ENCODE measurements at places on chromosomes 2 and 18.

DNA sequence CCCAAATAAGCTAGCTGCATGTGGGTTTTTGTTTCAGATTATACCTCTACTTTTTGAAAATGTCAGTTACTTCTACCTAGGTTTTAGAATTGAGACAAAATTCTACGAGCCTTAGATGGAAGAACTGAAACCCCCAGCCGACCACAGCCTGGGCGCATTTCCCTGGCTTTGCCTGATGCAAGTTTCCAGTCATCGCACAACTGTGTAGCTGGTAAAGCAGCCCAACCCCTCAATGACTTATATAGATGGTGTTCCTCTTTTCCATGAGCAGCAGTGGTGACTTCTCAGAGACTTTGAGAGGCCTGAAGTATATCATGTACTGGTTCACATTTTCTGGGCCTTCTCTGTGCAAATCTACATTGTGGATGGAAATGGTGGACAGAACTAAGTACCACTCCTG lies 515.4 kb upstream of the RAB6C start:
- H3K4me1 ChIP-seq = no peaks in the 10 kb centered on the region
- H3K27ac ChIP-seq = no peak overlapping the region
- H3K36me3 ChIP-seq = no peaks in the 10 kb centered on the region
- H3K27me3 ChIP-seq = no peaks in the 10 kb centered on the region

DNA sequence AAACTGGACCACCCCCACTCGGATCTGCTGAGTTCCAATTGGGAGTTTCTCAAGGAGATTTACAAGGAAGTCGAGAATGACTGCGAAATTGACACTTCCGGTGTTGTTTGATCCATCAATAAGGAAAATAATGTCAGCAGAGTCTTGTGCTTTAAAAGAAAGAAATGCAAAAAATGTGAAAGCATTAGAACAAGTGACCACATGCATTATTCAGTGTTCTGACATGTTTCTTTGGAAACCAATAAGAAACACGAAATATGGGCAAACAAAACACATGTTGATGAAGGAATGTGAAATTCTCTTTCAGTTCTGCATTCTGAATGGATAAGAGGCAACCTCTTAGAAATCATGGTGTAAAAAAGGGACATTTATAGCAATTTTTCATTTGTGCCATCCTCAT lies 25.9 kb downstream of the COL6A3 start:
- H3K27ac ChIP-seq = no peak overlapping the region
- H3K27me3 ChIP-seq = no peaks in the 10 kb centered on the region
- DNase-seq = no peak
- no peaks in the 10 kb centered on the region for H3K4me1 ChIP-seq

GRCh38 chr2:64359171-64359891 lies 94.6 kb upstream of the LGALSL start:
- no peaks in the 10 kb centered on the region for H3K4me1 ChIP-seq
- H3K27me3 ChIP-seq = peaks cover 3% of the 10 kb centered on the region
- H3K4me3 ChIP-seq = no peak overlapping the region
- H3K36me3 ChIP-seq = no peaks in the 10 kb centered on the region

- no peak overlapping the region for H3K4me3 ChIP-seq
- no peak overlapping the region for H3K27ac ChIP-seq
- H3K36me3 ChIP-seq = no peaks in the 10 kb centered on the region
These were observed 106.5 kb downstream of the SMC6 start for GRCh38 chr2:17646838-17647701.

DNA sequence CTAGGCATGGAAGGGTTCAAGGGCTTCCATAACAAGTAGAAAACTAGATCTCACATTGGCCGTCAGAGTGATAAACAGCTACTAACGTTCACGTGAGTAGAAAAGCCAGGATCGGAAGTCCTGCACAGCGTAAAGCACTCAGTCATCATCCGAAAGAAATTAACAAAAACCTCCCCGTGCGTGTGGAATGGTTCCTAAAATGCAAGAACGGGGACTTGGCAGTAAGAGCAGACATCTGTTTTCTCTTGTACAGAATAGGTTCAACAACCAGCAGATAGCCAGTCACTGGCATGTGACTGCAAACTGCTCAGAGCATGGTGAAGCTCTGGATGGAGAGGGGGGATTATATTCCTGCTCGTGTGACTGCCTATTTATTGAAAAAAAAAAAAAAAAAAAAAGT lies 106.9 kb upstream of the ITGB6 start:
- no peaks in the 10 kb centered on the region for H3K27me3 ChIP-seq
- DNase-seq = no peak
- no peaks in the 10 kb centered on the region for H3K4me1 ChIP-seq
- H3K27ac ChIP-seq = no peak overlapping the region
- H3K36me3 ChIP-seq = peaks cover 47% of the 10 kb centered on the region

GRCh38 chr2:176187200-176187898 lies 1.1 kb upstream of the HOXD1 start:
- H3K27me3 ChIP-seq = peaks cover 29% of the 10 kb centered on the region
- no peaks in the 10 kb centered on the region for H3K36me3 ChIP-seq

GRCh38 chr18:48785091-48785614 lies 165.6 kb downstream of the SMAD7 start:
- no peaks in the 10 kb centered on the region for H3K27me3 ChIP-seq
- DNase-seq = no peak
- no peaks in the 10 kb centered on the region for H3K36me3 ChIP-seq
- H3K27ac ChIP-seq = peak overlapping the region; percentile 61

DNA sequence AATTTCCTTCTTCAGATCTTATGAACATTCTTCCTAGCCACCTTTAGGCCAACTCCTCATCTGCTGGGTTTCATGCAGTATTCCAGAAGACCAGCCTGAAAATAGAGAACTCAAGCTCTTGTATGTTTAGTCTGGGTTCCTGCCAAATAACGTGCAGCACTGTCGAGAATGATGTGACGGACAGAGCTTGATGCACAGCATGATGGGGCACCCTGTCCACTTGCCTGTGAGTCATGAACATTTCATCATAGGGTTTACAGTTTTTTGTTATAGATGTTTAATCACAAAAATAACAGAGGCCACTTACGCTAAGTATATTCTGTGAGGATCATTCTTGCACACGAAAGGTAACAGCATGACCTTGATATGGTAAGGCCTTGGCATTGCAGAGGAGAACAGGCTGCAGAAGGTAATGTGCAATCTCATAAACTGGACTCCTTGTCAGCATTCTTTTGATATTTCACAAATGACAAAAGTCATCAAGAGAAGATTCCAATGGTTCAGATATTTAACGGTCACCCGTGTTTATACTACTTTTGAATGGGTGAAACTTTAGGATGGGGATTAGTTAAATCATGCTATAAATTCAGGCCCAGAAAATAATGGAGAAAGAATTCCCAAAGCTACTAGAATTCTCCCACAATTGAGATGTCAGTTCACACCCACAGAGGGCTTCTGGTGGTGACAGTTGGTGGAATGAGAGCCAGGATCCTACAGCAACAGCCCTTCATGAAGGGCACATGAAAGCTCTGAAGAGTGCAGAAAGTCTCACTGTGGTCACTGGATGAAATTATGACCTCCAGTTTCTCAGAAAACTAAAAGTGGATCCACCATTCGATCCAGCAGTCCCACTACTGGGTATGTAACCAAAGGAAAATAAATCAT lies 396.1 kb upstream of the RAB12 start:
- no peaks in the 10 kb centered on the region for H3K4me1 ChIP-seq
- no peak overlapping the region for H3K27ac ChIP-seq
- no peak overlapping the region for H3K4me3 ChIP-seq
- DNase-seq = no peak
- no peaks in the 10 kb centered on the region for H3K36me3 ChIP-seq

DNA sequence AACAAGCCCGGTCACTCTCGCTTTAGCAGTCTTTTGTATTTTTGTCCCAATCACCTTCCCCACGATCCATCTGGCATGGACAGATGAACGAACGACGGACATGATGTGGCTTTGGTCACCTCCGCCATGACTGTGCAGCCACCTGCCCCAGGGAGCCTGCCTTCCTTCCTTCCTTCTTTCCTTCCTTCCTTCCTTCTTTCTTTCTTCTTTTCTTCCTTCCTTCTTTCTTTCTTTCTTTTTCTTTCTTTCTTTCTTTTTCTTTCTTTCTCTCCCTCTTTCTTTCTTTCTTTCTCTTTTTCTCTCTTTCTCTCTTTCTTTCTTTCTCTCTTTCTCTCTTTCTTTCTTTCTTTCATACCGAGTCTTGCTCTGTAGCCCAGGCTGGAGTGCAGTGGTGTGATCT lies 39.0 kb downstream of the ATP8B1 start:
- H3K4me1 ChIP-seq = no peaks in the 10 kb centered on the region
- H3K36me3 ChIP-seq = no peaks in the 10 kb centered on the region

DNA sequence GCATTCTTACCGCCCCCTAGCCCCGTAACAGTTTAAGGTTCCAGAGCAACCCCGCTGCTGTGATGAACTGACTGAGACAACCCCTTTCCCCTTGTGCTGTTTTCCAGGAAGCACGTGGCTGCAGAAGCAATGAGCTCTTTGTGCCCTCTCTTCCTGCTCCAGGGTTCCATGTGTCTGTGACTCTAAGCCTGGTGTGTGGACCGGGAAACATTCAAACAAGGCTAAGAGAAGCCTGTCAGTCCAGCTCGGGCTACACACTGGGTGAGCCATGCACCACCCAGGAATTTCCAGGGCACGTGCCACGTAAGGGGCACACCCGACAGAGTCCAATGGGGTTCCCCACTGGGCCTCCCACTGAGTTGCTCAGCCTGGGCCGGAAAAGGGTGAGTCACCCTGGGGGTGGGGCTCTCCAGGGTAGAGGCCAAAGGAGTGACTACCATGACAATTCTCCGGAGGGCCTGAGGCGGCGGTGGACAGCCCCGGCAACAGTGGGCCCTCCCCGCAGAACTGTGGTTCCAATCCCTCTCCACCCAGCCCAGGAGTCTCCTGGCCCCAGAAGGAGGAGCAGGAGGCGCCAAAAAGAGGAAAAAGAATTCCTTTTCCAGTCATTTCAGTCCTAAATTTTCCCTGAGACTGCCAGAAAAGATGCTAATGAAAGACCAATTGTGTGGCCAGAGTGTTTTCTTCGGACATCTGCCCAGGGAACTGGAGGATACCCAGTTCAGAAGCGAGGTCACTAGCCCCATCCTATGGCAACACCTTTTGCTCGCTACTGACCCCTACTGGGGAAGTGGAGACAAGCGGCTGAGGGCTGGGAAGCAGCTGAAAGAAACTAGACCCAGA lies 157.8 kb upstream of the SLC1A4 start:
- H3K4me3 ChIP-seq = no peak overlapping the region
- H3K4me1 ChIP-seq = peaks cover 9% of the 10 kb centered on the region
- H3K36me3 ChIP-seq = no peaks in the 10 kb centered on the region
- DNase-seq = peak; percentile 89
- H3K27ac ChIP-seq = no peak overlapping the region

- no peak overlapping the region for H3K27ac ChIP-seq
- H3K4me1 ChIP-seq = peaks cover 25% of the 10 kb centered on the region
- no peaks in the 10 kb centered on the region for H3K36me3 ChIP-seq
- H3K4me3 ChIP-seq = peak overlapping the region; percentile 47
- DNase-seq = no peak
These were observed 1.1 kb downstream of the MREG start for GRCh38 chr2:216012133-216012829.

DNA sequence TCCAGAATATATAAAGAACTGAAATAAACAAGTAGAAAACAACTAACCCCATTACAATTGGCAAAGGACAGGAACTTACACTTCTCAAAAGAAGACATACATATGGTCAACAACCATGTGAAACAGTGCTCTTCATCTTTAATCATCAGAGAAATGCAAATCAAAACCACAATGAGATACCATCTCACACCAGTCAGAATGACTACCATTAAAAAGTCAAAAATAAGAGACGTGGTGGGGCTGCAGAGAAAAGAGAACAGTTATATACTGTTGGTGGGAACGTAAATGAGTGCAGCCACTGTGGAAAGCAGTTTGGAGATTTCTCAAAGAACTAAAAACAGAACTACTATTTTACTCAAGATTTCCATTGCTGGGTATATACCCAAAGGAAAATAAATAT lies 1696.3 kb upstream of the TMEFF2 start:
- DNase-seq = no peak
- H3K36me3 ChIP-seq = no peaks in the 10 kb centered on the region
- no peak overlapping the region for H3K27ac ChIP-seq

- no peak overlapping the region for H3K27ac ChIP-seq
- no peak for DNase-seq
- no peak overlapping the region for H3K4me3 ChIP-seq
- H3K36me3 ChIP-seq = no peaks in the 10 kb centered on the region
- no peaks in the 10 kb centered on the region for H3K4me1 ChIP-seq
- H3K27me3 ChIP-seq = peaks cover 5% of the 10 kb centered on the region
These were observed 97.1 kb downstream of the INHBB start for GRCh38 chr2:120442923-120443571.

DNA sequence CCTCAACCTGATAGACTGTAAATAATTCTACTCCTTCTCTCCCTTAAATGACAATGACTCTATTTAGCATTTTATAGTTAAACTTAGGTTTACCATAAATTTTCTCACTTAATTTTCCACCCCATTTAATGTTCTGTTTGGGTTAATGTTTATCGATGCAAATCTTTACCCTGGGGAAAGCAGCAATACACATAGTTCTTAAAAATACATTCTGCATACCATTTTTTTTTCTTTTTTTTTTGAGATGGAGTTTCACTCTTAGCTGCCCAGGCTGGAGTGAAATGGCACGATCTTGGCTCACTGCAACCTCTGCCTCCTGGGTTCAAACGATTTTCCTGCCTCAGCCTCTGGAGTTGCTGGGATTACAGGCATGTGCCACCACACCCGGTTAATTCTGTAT lies 14.0 kb downstream of the STAM2 start:
- no peaks in the 10 kb centered on the region for H3K27me3 ChIP-seq
- H3K36me3 ChIP-seq = peaks cover 2% of the 10 kb centered on the region
- H3K4me1 ChIP-seq = no peaks in the 10 kb centered on the region
- no peak for DNase-seq
- no peak overlapping the region for H3K27ac ChIP-seq

DNA sequence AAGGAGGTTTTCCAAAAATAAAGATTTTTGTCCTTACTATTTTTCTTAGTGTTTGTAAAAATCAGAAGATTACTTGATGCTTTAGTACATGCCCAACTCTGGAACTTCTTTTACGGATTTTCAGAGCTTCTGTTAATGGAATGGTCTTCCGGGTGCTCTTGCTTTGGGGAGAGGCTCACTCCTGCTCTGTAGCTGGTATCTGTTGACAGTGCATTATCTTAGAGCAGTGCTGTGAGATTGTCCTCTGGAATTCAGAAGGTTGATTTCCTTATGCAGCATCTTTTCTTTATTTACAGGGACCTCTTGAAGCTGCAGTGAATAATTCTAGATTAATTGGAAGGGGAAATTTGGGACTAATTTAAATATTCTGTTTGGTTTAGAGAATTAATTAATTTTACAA lies 4.6 kb downstream of the MAPRE2 start:
- no peaks in the 10 kb centered on the region for H3K27me3 ChIP-seq
- no peak for DNase-seq
- H3K4me1 ChIP-seq = peaks cover 46% of the 10 kb centered on the region
- H3K36me3 ChIP-seq = no peaks in the 10 kb centered on the region
- H3K27ac ChIP-seq = peak overlapping the region; percentile 51
- H3K4me3 ChIP-seq = no peak overlapping the region
